ENCODE measurements at places on chromosomes 2 and 18.

GRCh38 chr2:108969856-108970255, 19.2 kb downstream of the EDAR start:
- no peak for DNase-seq

GRCh38 chr2:42124011-42124785, 45.0 kb upstream of the EML4 start:
- DNase-seq, result no peak

DNA sequence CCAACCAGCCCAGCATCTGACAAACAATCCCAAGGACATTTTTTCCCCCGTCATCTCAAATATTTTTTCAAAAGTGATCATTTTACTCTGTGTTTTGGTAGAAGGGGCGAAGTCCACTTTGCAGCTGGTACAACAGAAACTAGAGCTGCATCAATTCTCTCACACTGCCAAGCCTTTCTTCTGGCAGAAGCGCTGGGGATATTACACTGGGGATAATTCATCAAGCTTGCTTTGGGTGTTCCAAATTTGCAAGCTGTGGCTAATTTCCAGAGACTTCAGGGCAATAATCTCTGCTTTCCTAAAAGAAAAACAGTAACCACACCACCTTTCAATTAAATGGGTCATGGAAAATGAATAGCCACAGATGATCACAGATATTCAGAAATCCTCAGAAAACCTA, 238.3 kb downstream of the SLC8A1 start:
- no peak for DNase-seq

GRCh38 chr2:160220026-160220425, 20.0 kb upstream of the ITGB6 start:
- no peak for DNase-seq

DNA sequence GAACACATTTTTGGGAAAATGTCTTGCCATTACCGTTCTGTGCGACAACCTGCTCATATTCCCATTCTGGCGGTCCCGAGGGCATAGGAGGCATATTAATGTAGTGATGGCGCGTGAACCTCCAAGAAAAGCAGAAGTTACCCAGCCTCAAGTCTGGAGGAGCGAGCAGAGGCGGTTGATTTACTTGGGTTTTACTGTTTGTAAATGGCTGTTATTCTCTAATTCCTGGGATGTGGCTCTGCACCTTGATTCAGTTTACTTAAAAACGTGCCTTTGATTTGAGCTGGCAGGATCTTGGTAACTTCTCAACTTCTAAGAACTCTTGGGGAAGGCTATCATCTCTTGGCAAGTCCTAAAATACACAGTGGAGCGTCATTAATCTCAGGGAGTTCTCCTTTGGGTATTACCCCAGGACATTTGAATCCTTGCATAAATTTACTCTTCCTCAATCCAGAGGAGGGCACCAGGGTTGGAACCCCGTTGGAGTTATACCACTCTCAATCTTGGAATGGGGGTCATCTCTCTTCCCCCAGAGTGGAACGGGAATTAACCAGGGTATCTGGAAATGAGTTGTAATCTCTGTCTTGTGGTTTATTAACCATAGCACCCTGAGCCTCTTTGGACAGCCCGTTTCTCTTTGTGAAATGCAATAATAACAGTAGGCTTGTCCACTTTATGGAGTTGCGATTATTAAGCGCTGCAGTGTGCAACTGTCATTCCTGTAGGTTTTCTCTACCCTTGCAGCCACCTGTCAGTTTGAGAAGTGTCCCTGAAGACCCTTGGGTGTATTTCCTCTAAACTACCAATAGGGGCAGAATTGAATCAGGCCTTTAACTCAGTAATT, 2.1 kb downstream of the HK2 start:
- DNase-seq, result no peak

GRCh38 chr2:230267059-230267458, 41.5 kb downstream of the SP140 start:
- DNase-seq, result no peak

- no peak for DNase-seq
Measured at GRCh38 chr2:80198042-80198441, 106.5 kb downstream of the LRRTM1 start.

GRCh38 chr2:64165706-64166105, 21.5 kb upstream of the PELI1 start:
- no peak for DNase-seq

- DNase-seq, result no peak
Measured at GRCh38 chr2:233793465-233794127, 15.5 kb downstream of the MROH2A start.

- no peak for DNase-seq
Measured at GRCh38 chr2:219644801-219645480, 17.5 kb downstream of the SLC4A3 start.

DNA sequence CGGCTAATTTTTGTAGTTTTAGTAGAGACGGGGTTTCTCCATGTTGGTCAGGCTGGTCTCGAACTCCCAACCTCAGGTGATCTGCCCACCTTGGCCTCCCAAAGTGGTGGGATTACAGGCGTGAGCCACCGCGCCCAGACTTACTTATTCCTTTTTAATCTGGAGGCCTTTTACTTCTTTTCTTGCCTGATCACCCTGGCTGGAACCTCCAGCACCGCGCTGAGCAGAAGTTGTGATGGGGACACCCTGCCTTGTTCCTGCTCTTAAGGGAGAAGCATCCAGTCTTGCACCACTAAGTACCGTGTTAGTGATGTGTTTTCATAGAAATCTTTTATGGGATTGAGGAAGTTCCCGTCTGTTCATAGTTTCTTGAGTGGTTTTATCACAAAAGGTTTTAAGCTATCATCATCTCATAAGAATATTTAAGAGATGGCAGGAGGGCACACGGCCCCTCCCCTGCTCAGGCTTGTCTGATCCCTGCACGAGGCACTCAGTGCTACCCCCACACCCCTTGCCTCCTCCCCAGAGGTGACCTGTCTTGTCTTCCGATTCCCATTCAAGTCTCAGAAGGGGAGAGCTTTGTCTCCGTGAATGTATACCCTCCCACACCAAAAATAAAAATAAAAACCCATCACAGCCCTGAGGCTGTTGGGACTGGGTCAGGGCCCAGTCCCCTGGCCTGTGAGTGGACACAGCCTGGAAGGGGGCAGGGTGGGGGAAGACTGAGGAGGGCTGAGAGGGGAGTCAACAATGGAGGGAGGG, 65.3 kb upstream of the SMAD7 start:
- DNase-seq, result no peak

DNA sequence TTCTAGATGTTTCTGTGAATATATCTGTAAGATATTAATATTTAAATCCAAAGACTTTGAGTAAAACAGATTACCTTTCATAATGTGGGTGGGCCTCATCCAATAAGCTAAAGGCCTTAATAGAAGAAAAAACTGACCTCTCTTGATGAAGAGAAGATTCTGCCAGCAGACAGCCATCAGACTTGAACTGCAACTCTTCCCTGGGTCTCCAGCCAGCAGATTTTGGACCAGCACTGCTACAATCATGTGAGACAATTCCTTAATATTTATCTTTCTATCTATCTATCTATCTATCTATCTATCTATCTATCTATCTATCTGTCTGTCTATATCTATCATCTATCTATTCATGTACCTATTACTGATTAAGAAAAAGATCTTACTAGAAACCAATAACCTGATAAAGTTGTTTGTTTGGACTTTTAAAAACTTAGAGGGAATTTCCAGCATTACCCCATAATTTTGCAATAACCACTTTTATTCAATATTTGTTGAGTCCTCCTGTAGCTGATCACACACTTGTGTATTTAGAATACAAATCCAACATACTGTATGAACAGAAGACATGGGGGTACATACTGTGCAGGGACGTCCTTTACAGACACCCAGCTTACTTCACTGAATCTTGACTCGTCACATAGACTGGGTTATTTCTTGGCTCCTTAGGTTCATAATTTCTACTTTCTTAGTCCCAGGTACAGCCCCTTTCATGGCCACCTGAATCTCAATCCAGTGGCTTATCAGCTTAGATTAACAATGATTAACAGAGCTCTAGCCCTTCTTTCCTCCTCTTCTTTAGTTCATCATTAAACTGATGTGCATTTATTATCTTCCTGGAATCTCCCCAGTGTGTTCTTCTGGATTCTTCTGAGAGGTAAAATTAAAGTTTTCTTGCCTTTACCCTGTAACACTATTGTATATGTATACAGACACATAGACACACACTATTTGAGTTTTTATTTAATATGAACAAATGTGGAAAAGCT, 27.2 kb upstream of the STAT4 start:
- DNase-seq, result no peak

- DNase-seq, result no peak
Measured at GRCh38 chr2:227822416-227823003, 8.9 kb downstream of the CCL20 start.

DNA sequence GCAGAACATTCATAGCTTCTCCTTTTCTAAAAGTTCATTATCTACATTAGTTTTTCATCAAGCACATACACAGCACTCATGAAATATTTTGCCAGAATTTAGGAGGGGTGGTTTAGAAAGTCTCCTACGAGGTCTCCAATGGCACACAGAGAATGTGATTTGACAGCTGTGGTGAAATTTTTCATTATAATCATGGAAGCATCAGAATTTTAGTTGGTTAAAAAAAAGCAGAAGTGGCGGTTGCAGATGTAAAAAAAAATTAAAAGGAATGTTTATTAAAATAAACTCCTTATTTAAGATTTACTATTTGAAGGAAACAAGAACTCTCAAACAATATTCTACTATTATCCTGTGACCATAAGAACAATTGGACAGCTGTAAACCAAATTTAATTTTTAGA, 10.8 kb upstream of the RHBDD1 start:
- DNase-seq, result no peak

GRCh38 chr2:1620081-1620480, 124.2 kb downstream of the PXDN start:
- no peak for DNase-seq

DNA sequence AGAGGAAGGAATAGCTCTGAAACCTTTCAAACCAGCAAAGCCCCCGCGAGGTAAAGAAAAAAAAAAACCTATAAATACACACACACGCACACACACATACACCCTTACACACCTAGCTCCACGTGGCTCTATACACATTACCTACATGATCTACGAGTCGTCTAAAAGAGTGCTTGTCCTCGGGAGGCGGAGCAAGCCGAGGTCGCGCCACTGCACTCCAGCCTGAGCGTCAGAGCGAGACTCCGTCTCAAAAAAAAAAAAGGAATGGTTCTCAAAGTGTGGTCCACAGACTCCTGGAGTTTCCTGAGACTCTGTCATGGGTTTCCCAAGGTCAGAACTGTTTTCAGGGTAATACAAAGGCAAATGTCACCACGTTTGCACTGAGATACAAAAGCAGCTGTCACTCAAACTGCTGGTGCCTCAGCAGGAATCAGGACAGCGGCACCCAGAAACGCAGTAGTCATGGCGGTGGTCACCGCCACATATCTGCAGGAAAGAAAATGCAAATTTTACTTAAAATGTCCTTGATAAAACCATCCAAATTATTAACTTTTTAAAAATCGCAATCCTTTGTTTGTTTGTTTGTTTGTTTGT, 130.0 kb upstream of the GPC1 start:
- DNase-seq, result no peak

- DNase-seq, result no peak
Measured at GRCh38 chr18:48470484-48471180, 61.4 kb upstream of the ZBTB7C start.

- DNase-seq, result no peak
Measured at GRCh38 chr2:143279672-143280071, 150.5 kb downstream of the ARHGAP15 start.

GRCh38 chr2:159071190-159071915, 102.9 kb downstream of the TANC1 start:
- no peak for DNase-seq

DNA sequence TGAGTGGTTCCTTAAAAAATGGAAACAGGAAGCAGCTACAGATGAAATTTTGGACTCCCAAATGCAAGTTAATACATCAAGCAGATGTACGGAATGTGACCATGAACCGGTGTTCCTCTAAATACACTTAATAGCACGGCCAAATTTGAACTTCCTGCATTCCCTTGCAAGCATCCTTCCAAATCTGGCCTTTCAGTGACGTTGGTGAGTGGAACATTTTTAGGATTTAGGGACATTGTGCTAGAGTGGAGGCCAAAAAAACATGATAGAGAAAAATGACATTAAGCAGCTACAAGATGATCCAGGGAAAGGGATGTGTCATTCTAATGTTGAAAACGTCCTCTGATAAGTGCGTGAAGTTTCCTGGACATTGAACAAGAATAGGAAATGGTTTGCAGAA, 62.1 kb downstream of the CTAGE1 start:
- no peak for DNase-seq

DNA sequence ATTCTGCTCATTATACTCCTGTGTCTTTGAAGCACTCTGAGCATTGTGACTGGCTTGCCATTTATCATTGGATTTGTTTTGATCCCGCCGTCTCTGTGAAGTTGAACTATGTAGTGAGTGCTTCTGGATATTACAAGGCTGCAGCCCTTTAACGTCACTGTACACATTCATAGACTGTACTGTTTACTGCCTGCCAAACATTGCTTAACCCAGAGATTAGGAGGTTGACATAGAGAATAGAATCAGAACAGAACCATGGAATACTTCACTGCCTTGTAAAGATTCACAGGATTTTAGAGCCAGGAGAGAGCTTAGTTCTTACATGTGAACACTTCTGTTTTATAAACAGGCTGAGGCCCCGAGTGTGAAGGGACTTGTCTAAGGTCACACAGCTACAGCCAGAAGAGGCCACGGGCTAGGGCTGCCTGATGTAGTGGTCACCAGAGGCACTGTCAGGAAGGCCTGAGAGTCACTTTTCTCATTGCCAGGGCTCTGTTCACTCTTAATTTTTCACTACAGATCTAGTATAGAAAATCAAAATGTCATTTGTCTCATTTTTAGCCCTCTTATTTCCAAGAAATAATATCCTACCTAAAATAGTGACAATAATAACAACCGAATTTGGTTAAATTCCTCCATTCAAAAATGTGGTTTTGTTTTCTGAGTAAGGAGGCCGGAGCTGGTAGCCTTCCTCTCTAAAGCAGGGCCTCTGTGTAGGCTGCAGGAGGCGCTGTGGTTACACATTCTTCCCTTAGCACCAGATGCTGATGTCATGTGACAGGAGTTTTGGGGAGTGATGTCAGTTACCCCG, 87.9 kb downstream of the UGGT1 start:
- no peak for DNase-seq

GRCh38 chr2:45567288-45567963, 43.6 kb downstream of the SRBD1 start:
- DNase-seq, result no peak

- DNase-seq, result no peak
Measured at GRCh38 chr2:41420872-41421271, 626.9 kb upstream of the PKDCC start.

DNA sequence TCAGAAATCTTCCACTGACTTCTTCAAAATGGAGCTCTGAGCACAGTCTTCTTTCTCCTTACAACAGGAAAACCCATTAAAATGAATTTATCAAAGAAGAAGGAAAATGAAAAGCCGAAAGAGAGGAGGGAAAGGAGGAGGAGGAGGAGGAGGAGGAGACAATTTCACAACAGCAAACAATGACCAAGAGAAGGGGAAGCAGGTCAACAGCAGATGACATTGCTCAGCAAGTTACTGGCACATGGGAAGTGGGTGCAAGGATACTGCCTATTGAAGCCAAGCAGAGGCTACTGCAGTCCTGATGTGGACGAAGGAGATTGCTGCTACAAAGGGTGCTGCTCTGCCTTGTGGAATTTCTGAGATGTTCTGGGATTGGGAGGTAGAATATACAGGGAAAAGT, 268.2 kb upstream of the FBXO11 start:
- DNase-seq, result no peak
